ENCODE measurements at places on chromosomes 16 and 17. TPM values are rescaled to one million over a fixed set of nuclear protein-coding genes. Genes with fewer than 3 reads are reported as not detected.
A peak's percentile ranks its signal among the peaks of the same experiment; 100 is the strongest.

The CD300LB gene
- total RNA-seq = not detected

The SOX15 gene
- 0.21 TPM for total RNA-seq

The SPNS3 gene
- total RNA-seq = 3.3 TPM

The PRSS22 gene
- not detected for total RNA-seq

The LPO gene
- not detected for total RNA-seq

The MAZ gene
- 387 TPM for total RNA-seq

The KCNH4 gene
- 0.64 TPM for total RNA-seq

The CARD14 gene
- total RNA-seq = not detected

The TBKBP1 gene
- total RNA-seq = 11.3 TPM

GRCh38 chr17:59804901-59805465 lies 87.8 kb downstream of the TUBD1 start:
- H3K27me3 ChIP-seq = no peaks in the 10 kb centered on the region
- no peak for DNase-seq
- H3K4me3 ChIP-seq = no peak overlapping the region
- H3K36me3 ChIP-seq = peaks cover 20% of the 10 kb centered on the region

- peaks cover 14% of the 10 kb centered on the region for H3K4me1 ChIP-seq
- no peaks in the 10 kb centered on the region for H3K27me3 ChIP-seq
- DNase-seq = no peak
- no peak overlapping the region for H3K27ac ChIP-seq
- H3K4me3 ChIP-seq = no peak overlapping the region
- peaks cover 6% of the 10 kb centered on the region for H3K36me3 ChIP-seq
These were observed 34.7 kb downstream of the ARSG start for GRCh38 chr17:68325961-68326360.

- H3K4me3 ChIP-seq = no peak overlapping the region
- DNase-seq = no peak
These were observed 218.3 kb downstream of the RBFOX3 start for GRCh38 chr17:79392598-79392997.

DNA sequence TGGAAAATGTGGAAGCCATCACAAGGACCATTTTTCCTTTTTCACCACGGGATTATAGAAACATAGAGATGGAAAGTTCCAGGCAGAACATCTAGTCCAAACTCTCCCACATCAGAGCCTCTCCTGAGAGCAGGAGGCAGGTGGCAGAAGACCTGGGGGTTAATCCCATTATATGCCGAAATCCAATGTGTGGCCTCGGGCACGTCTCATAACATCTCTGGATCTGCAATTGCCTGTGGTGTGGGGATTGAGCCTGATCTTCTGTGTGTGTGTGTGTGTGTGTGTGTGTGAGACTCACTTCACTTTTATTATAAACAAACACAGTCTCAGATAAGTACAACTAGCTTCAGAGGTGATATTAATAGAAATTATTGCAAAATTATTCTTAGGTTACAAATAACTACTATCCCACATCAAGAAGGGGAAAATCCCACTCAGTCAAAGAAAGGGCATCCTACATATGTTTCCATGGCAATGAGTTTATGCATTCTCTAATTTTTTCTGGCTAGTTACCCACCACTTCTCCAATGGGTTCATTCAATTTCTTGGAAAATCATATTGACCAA lies 199.1 kb downstream of the FOXL1 start:
- no peak for DNase-seq
- no peak overlapping the region for H3K27ac ChIP-seq
- peaks cover 3% of the 10 kb centered on the region for H3K27me3 ChIP-seq
- no peak overlapping the region for H3K4me3 ChIP-seq
- H3K36me3 ChIP-seq = no peaks in the 10 kb centered on the region

DNA sequence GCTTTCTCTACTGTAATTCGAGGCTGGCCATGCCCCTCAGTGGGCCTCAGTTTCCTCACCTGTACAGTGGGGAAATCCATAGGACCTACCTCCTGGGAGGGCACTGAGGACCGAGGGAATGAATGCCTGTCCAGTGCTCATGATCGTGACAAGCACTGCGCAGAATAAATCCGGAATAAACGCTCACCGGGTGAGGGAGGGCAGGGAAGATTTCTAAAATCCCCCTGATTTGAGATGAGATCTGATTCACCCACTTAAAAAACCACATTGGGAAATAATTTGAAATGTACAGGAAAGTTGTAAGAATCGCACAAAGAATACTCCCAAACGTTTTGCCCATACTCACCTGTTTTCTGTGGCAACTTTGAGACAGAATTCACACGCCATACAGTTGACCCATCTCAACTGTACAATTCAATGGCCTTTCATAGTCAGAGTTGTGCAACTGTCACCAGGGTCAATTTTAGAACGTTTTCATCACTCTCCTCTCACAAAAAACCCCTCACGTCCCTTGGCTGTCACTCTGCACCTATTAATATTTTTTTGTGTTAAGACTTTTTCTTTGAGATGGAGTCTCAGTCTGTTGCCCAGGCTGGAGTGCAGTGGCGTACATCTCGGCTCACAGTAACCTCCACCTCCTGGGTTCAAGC lies 49.8 kb downstream of the IRF8 start:
- no peaks in the 10 kb centered on the region for H3K36me3 ChIP-seq
- H3K27ac ChIP-seq = no peak overlapping the region
- peaks cover 20% of the 10 kb centered on the region for H3K27me3 ChIP-seq
- peaks cover 37% of the 10 kb centered on the region for H3K4me1 ChIP-seq
- DNase-seq = no peak
- no peak overlapping the region for H3K4me3 ChIP-seq

- H3K27me3 ChIP-seq = no peaks in the 10 kb centered on the region
- no peak for DNase-seq
- no peaks in the 10 kb centered on the region for H3K4me1 ChIP-seq
- H3K36me3 ChIP-seq = no peaks in the 10 kb centered on the region
- H3K4me3 ChIP-seq = no peak overlapping the region
These were observed 164.6 kb upstream of the ELAC2 start for GRCh38 chr17:13182450-13182849.

DNA sequence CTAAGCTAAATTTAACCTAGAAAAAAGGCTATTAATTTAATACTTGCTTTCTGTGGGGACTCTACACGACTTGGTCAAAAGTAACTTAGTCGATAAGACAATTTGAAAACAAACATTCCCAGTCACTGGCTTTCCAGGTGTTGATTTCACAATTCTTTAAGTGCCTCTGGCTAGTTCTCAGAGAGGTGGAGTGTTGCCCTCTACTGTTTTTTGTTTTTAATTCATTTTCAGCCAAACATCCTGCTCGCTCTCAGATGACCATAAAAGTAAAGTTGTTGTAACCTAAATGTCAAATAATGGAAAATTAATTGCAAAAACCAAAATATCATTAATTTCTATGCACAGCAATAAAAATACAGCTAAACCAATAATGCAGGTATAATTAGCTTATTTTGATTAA lies 107.1 kb downstream of the MYO1D start:
- peaks cover 3% of the 10 kb centered on the region for H3K4me1 ChIP-seq
- no peaks in the 10 kb centered on the region for H3K36me3 ChIP-seq
- no peak overlapping the region for H3K4me3 ChIP-seq
- H3K27ac ChIP-seq = no peak overlapping the region

DNA sequence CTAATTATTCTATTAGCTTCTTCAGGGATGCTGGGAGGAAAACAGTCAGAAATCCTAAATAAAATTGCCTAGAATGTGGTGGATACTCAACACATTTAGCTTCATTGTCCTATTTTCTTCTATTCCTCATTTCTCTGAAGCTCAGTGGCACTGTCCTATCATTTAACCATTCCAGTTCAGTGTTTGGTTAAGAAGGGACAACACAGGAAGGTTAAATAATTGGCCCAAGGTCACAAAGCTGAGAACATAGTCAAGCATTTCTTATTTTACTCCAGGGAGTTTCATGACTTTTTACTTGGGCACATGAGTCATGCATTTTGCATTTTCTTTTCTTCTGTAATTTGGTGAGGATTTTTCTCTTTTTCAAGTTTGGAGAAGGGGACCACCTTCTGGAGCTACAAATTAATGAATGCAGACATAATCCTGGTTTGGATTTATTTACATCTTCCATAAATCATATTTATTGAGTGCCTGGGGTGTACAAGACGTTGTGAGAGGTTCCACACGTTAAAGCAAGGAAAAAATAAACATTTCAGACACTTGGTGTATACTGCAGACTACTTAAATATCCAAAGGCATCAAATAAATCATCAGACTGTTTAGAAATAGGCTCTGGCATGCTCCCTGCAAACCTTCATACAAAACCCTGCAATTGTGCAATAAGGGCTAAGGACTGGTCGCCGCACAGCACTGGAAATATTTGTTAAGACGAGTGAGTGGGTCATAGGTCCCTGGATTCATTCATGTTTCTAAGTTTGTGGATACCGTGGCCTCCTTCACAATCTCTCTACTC lies 263.9 kb downstream of the MAF start:
- H3K27ac ChIP-seq = no peak overlapping the region
- H3K27me3 ChIP-seq = peaks cover 2% of the 10 kb centered on the region
- H3K4me1 ChIP-seq = peaks cover 3% of the 10 kb centered on the region
- H3K4me3 ChIP-seq = no peak overlapping the region
- no peak for DNase-seq

GRCh38 chr17:82301916-82302567 lies 15.4 kb downstream of the CD7 start:
- DNase-seq = peak; percentile 52
- H3K4me1 ChIP-seq = peaks cover 61% of the 10 kb centered on the region
- no peaks in the 10 kb centered on the region for H3K27me3 ChIP-seq
- H3K27ac ChIP-seq = peak overlapping the region; percentile 91

- H3K36me3 ChIP-seq = no peaks in the 10 kb centered on the region
- H3K27me3 ChIP-seq = peaks cover 2% of the 10 kb centered on the region
- DNase-seq = no peak
- no peaks in the 10 kb centered on the region for H3K4me1 ChIP-seq
These were observed 13.6 kb downstream of the CCDC92B start for GRCh38 chr17:2735896-2736295.

- H3K27me3 ChIP-seq = no peaks in the 10 kb centered on the region
- H3K27ac ChIP-seq = no peak overlapping the region
- peaks cover 23% of the 10 kb centered on the region for H3K36me3 ChIP-seq
- H3K4me3 ChIP-seq = no peak overlapping the region
- H3K4me1 ChIP-seq = peaks cover 3% of the 10 kb centered on the region
These were observed 18.6 kb downstream of the COG7 start for GRCh38 chr16:23434380-23434779.

DNA sequence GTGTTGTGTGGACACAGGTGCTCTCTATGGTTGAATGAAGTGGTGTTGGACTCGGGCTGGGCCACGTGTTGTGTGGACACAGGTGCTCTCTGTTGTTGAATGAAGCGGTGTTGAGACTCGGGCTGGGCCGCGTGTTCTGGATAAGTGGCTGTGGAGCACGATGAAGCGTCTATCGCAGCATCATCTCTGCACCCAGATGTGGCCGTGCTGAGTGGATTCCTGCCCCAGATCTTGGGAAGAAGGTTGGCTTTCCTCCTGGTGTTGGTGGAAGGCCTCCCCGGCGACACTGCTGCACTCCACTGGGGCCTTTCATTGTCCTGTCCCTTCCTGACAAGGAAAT lies 69.1 kb downstream of the RPTOR start:
- H3K36me3 ChIP-seq = no peaks in the 10 kb centered on the region
- H3K27me3 ChIP-seq = no peaks in the 10 kb centered on the region
- peaks cover 54% of the 10 kb centered on the region for H3K4me1 ChIP-seq

GRCh38 chr16:68283346-68283745 lies 19.0 kb downstream of the SLC7A6 start:
- peak overlapping the region; percentile 54 for H3K4me3 ChIP-seq
- peaks cover 71% of the 10 kb centered on the region for H3K4me1 ChIP-seq
- H3K27ac ChIP-seq = peak overlapping the region; percentile 76
- no peaks in the 10 kb centered on the region for H3K27me3 ChIP-seq
- H3K36me3 ChIP-seq = peaks cover 78% of the 10 kb centered on the region
- no peak for DNase-seq

DNA sequence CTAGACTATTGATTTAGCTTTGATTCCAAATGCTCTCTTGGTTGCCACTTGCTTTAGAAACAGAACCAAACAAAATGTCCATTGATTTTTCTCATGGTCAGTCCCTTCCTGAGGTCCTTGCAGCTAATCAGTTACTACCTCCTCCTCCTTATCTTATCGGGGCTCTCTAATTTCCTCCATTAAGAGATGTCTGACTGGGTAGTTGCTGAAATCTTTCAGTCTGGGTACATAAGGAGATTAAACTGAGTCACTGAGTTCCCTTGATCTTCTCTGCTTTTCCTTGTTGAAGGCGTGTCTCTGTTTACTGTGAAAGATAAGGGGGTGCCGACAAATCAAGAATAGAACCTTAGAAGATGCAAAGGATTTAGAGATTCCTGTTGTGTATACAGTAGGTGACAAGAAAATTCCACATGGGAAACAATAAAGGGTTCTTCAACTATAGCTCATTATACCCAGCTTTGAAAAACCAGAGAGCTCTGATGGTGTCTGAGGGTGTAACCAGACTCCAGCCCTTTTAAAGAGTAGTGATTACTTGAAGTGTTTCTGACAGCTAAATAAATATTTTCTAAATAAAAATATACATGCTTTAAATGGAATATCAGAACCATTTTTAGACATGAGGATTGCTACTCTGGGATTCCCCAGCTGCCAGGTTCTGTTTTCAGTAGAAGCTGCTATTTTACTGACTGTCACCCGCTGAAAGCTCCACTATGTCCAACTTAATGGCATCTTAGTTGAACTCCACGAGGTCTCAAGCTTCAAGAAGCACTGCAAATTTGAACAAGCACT lies 791.3 kb upstream of the SOX9 start:
- DNase-seq = no peak
- no peaks in the 10 kb centered on the region for H3K27me3 ChIP-seq
- no peak overlapping the region for H3K27ac ChIP-seq
- no peak overlapping the region for H3K4me3 ChIP-seq

- H3K4me1 ChIP-seq = no peaks in the 10 kb centered on the region
- no peak overlapping the region for H3K4me3 ChIP-seq
- H3K36me3 ChIP-seq = no peaks in the 10 kb centered on the region
- DNase-seq = no peak
These were observed 107.9 kb upstream of the ZNF469 start for GRCh38 chr16:88274847-88275246.

DNA sequence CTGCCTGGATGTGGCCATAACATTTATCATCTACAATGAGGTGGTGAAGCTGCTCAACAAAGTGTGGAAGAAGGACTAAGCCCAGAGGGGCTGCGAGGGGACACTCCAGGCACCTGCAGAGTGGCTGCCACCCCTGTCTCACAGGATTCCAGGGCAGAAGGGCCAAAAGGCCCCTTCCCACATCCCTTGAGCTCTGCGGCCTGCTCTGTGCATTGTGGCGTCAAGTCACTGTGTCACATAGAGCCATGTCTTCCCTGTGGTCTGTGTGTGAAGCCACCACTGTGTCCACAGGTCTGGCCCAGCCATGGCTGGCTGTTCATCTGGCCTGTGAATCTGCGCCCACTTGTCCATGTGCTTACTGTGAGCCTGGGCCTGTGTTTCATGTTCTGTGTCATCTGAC lies 1714.6 kb downstream of the TP53TG3F start:
- no peaks in the 10 kb centered on the region for H3K36me3 ChIP-seq
- H3K27me3 ChIP-seq = no peaks in the 10 kb centered on the region
- no peak overlapping the region for H3K27ac ChIP-seq
- no peak for DNase-seq
- H3K4me3 ChIP-seq = no peak overlapping the region
- no peaks in the 10 kb centered on the region for H3K4me1 ChIP-seq

DNA sequence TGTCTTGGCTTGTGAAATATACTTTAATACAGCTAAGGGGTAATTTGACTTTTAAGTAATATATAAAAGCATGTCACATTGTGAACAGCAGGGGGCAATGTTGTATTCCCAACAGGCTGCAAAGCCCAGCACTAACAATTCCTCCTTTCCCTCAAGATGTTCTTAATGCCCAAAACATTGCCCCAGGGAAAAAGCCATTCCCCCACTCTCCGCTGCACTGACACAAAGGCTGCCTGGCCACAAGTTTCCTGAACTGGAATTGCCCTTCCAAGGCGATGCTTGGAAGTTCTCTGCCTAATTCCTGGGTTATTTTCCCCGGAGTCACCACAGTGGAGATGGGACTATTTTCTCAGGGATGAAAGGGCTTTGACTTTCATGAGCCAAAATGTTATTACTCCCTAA lies 27.2 kb downstream of the CLEC16A start:
- H3K36me3 ChIP-seq = peaks cover 62% of the 10 kb centered on the region
- peaks cover 58% of the 10 kb centered on the region for H3K4me1 ChIP-seq
- H3K27me3 ChIP-seq = no peaks in the 10 kb centered on the region
- peak overlapping the region; percentile 55 for H3K27ac ChIP-seq
- no peak for DNase-seq
